Activated CD8-positive, alpha-beta memory T cell treated with anti-CD3 and anti-CD28 coated beads for 4 hours (primary cell): ENCODE measurements at places on chromosomes 4 and X.

- no peak for DNase-seq
Observed at GRCh38 chr4:99886146-99886545, 8.1 kb downstream of the LAMTOR3 start.

- no peak for DNase-seq
Observed at GRCh38 chr4:38030023-38030422, 69.8 kb downstream of the PTTG2 start.

DNA sequence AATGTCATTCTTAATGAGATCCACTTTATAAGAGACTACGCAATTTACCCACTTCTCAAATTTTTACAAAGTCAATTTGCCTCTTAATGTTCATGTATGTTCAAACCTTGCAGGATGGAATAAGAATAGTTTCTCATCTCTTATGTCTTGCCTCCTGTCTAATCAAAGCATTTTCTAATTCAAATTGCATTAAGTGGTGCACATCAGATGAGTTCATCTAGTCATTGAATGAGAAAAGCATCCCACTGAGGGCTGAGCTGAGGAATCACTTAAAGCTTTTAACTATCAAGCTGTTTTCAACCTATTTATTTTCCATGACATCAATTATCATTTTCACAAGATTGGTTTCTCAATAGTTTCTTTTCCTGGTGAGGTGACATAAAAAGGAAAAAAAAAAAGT lies 1964.0 kb downstream of the PCDH7 start:
- no peak for DNase-seq

DNA sequence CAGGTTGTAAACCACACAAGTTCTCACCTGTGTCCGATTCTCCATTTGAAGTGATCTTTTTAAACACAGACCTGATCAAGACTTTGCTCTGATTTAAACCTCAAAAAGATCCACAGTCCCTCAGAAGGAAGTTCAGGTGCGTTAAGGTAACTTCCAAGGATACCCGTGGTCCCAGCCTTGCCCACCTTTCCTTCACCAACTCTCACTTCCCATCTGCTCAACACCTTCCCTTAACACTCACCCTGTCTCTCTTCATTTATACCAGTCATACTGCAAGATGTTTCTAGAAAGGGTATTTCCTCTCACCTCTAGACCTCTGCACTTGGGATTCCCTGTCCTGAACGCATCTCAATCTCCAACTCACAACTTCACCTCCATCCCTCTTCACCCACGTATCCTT lies 49.9 kb downstream of the ADGRA3 start:
- DNase-seq = no peak

GRCh38 chr4:60656171-60656570 lies 544.0 kb upstream of the ADGRL3 start:
- DNase-seq = no peak

GRCh38 chr4:145320294-145320693 lies 139.9 kb upstream of the OTUD4 start:
- DNase-seq = no peak

DNA sequence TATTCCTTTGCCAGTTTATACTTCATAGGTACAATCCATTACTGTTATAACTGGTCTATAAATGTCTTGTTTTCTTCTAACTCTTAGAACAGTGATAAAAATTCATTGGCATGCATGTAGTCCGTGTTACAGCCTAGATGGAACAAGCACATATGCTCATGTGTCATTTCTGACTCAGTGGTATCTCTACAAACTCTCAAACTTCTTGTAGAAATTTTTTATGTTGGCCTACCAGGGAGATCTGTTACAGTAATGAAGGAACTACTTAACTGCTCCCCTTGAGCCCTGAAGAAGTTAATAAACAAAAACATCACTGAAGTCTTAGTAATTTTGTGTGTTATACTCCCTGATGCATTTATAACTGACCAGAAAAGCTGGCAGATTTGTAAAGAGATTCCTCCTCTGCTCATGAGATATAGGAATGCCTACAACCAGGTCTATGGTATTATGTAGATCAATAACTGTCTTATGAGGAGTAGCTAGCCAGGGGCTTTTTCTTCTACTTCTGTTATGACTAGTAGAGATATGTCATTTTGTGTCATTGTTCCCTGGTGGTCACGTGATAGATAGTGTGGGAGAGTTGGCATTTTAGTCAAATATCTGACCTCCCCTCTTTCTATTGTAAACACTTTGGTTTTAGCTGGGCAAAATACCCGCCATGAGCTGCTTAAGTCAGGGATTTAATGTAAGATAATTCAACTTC lies 53.7 kb upstream of the FAAH2 start:
- DNase-seq = no peak

DNA sequence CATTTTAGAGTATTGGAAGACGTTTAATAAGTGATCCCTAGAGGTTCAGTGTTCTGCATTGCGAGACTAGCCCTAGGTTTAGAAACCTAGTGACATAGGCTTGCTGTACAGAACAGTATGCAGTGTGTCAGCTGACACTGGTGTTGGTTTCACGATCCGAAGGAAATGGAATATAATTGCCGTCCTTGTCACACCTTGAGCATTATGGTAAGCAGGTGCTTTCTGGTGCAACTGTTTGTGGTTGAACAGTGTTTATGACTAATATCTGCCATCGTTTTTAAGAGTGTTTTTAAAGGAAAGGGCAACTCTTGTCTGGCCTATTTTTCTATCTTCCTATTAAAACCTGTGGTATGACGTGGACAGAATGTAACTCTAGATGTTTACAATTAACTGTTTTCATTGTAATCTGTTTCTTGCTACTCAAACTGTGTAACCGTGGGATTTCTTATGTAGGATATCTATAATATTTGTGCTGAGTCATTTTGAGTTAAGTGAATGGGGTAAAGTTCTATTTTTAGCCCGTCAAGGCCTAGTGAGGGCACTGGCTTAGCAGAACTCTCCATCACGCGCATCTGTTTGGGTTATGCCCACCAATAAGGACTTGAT lies 53.8 kb upstream of the TBC1D14 start:
- peak; percentile 8 for DNase-seq

- no peak for DNase-seq
Observed at GRCh38 chrX:82070948-82071347, 869.0 kb downstream of the SH3BGRL start.

DNA sequence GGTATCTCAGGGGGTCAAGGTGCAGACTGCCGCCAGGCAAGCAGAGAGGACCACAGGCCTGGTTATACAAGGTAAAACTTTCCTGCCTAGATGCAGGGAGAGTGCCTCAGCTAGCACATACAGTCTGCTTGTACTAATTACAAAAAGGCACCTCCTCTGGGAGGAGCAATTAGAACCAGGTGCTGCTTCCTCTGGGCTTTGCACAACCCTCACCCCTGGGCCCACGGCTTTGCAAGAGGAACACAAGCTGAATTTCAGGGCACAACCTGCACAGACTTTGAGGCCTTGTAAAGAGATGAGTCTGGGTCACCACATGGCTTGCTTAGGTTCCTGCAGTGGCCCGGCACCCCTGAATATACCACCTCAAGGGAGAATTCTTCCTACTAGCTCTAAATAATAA lies 9.2 kb upstream of the CITED1 start:
- no peak for DNase-seq

- DNase-seq = no peak
Observed at GRCh38 chrX:106611317-106611678, 480 bp upstream of the RADX start.

GRCh38 chr4:80610845-80611677 lies 275.5 kb downstream of the CFAP299 start:
- DNase-seq = no peak

- no peak for DNase-seq
Observed at GRCh38 chr4:149403081-149403480, 412.6 kb downstream of the IQCM start.

- no peak for DNase-seq
Observed at GRCh38 chr4:55008166-55009056, 117.0 kb downstream of the KDR start.

DNA sequence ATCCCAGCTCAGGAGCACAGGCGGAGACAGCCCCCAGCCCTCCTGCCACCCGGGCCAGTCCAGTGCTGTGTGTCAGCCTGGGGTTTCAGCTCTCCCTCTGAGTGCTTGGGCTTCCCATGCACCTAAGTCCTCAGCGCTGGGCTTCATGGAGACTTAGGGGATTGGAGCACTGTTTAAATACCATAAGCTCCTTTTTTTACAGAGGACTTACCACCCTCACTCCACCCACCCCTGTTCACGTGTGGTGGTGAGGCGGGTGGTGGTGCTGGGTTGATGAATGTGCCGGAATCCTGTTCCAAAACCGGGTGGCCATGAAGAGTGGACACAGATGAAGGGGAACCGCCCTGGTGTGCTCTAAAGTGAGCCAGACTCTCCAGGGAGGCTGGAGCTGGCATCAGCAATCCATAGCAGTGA lies 66.9 kb downstream of the PSAPL1 start:
- DNase-seq = no peak

DNA sequence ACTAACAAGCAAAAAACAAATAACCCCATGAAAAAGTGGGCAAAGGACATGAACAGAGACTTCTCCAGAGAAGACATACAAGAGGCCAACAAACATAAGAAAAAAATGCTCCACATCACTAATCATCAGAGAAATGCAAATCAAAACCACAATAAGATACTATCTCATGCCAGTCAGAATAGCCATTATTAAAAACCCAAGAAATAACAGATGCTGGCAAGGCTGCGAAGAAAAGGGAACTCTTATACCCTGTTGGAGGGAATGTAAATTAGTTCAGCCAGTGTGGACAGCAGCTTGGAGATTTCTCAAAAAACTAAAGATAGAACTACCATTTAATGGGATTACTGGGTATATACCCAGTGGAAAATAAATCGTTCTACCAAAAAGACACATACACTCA lies 79.6 kb downstream of the MAPK10 start:
- DNase-seq = no peak

GRCh38 chr4:53990641-53991040 lies 73.8 kb downstream of the CHIC2 start:
- DNase-seq = no peak

- no peak for DNase-seq
Observed at GRCh38 chrX:97628807-97629596, 745.3 kb downstream of the RPA4 start.

GRCh38 chr4:6337331-6337935 lies 67.8 kb downstream of the WFS1 start:
- DNase-seq = no peak

GRCh38 chr4:128524311-128524710 lies 236.7 kb upstream of the PGRMC2 start:
- no peak for DNase-seq

GRCh38 chrX:56765811-56766553 lies 36.9 kb downstream of the NBDY start:
- no peak for DNase-seq

GRCh38 chr4:36757580-36758311 lies 476.3 kb downstream of the DTHD1 start:
- DNase-seq = no peak

DNA sequence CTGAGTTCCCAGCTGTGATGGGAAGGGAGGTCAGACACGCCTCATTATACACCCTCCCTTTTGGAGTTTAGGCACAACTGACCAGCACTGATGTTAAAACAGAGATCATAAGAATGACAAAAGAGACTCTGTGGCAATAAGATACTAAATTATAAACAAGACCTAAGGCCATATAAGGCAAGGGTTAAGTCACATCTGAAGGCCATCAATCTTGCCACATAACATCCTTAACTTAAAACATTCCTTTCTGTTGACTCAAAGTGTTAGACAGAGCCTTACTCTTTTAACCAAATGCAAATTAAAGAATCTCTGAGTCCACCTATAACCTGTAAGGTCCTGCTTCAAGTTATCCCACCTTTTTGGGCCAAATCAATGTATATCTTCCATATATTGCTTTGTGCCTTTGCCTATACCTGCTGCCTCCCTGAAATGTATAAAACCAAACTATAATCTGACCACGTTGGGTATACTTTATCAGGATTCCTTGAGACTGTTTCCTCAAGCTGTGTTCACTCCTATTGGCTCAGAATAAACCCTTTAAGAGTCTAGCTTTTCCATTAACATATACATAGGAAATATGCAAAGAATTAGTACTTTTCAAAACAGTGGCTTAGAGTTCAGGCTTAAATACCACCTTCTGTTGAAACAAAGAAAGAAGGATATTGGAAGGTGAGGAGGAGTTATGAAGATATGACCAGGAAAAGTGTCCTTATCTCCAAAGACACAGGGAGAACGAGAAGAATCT lies 214.4 kb upstream of the PPP1R2C start:
- no peak for DNase-seq

DNA sequence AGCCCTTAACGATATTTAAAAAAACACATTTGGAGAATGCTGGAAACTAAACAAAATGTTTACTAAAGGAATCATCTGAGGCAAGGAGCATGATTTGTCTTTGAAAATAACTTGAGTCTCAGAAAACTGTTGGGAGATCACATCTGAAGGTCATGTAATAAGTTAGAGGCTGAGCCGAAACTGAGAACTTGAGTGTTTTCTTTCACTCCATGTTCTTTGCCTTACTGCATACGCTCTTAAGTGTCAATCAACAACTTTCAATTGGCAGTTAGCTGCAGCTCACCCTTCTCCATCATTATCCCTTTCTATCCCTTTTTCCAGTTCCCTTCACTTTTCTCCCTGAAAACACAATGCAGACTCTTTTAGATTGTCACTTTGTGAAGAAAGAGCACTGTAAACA lies 216.2 kb downstream of the ADGRA3 start:
- DNase-seq = no peak
